ENCODE measurements at places on chromosomes 1 and 21. TPM values are rescaled to one million over a fixed set of nuclear protein-coding genes. Genes with fewer than 3 reads are reported as not detected.

The UMODL1 gene
- total RNA-seq: not detected

The COL16A1 gene
- 5.0 TPM for total RNA-seq

The CXADR gene
- total RNA-seq: not detected

The KCNA2 gene
- total RNA-seq: 0.52 TPM

The NBPF20 gene
- 0.49 TPM for total RNA-seq

The CTSK gene
- total RNA-seq: 8.4 TPM

The PCP4 gene
- not detected for total RNA-seq

The STIL gene
- total RNA-seq: 0.51 TPM

The BEND5 gene
- 3.5 TPM for total RNA-seq

The SYT11 gene
- total RNA-seq: 2.4 TPM

The GPATCH4 gene
- 40.3 TPM for total RNA-seq

The IGSF9 gene
- total RNA-seq: not detected
